NCI-H510A (cell line): ENCODE measurements at places on chromosomes 11 and 22.

DNA sequence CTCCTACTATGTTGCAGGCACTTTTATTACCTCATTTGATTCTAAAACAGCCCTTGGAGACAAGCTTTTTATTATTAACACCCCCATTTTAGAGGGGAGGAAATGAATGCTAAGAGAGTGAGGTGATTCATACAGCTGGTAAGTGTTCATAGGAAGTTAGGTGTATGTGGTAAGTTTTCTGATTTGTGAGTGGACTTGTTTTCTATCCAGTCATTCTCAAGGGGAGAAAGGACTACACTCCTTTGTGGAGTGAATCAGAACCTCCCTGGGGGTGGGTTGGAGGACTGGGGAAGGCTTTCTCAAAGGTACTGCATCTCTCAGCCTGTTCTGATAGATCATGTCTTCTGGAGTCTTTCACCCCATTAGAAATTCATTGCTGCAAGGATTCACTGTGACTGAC lies 23.5 kb downstream of the PKNOX2 start:
- no peak for DNase-seq

- DNase-seq = no peak
These were observed 2.5 kb upstream of the KRTAP5-2 start for GRCh38 chr11:1600626-1601025.

DNA sequence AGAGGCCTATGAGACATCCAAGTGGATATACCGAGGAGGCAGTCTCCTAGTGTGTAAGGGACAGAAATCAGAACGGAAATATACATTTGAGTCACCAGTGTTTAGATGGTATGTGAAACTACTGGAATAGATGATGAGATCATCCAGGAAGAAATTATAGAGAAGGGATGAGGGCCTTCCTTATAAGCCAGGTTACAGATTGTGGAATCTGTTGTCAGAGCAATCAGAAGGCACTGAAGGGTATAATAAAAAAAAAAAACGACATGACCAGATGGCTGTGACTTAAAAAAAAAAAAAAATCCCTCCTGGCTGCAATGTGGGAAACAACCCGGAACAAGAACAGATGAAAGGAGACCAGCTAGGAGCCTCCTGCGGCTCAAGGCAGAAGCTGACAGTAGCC lies 2.7 kb downstream of the MAJIN start:
- DNase-seq = no peak

GRCh38 chr11:17792161-17792560 lies 57.6 kb downstream of the KCNC1 start:
- DNase-seq = no peak

- no peak for DNase-seq
These were observed 41.8 kb downstream of the TST start for GRCh38 chr22:36977401-36977861.

- no peak for DNase-seq
These were observed 2.4 kb upstream of the MFNG start for GRCh38 chr22:37488337-37489135.

- no peak for DNase-seq
These were observed 103.4 kb downstream of the BRD1 start for GRCh38 chr22:49724030-49724892.
